ENCODE measurements at places on chromosomes 7 and 10.

DNA sequence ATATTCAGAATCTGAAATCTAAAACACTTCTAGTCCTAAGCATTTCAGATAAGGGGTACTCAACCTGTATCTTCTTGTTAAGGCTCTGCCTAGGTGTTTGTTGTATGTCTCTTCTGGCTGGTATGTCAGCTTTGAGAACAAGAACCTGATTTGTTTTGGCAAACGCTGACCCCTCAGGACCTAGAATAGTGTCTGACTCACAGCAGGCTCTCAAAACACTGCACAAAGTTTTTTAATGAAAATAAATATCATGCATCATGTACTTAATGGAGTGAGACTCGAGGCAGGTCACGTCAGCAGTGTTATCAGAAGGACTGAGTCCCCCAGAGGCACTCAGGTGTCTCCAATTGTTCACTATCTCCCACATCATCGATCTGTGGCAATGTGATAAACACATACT is 99.1 kb downstream of the GLI3 start:
- no peak for DNase-seq

- no peak for DNase-seq
Observed at GRCh38 chr10:71865561-71866041, 14.6 kb upstream of the PSAP start.

- DNase-seq = no peak
Observed at GRCh38 chr10:77927402-77928246, 1.1 kb upstream of the DLG5 start.

DNA sequence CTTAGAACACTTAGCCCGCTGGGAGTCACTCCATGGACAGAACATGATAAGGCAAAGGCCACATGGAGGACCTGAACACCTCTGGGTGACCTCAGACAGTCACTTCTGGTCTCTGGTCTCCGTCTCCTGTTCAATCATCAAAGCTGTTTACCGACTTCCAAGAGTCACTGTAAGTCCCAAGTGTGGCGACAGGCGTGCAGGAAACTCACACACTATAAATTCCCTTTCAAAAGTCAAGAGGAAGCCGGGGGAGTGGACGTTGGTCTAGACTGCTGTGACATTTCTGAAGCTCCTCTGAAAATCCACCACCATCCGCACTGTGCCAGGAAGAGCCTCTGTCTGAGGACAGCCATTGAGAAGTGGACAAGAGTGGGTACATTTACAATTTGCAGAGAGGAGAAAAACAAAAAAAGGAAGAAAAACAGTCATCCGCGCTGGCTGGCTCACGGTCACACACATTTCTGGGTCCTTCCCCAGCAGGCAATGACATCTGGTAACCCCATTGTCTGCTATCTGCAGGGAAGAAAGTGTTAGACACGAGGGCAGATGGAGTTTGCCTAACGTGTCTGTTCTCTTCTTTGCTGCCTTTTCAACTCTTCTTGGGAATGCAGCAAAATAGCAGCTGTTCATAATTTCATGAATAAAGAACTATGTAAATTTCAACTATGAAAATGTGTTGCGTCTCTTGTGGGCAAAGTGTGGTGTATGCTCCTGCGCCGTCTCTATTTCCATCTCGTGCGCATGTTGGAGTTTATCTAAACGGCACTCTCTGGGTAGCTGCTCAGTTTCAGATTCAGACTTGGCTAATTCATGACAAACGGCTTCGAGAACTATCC is 32.9 kb upstream of the CUX1 start:
- no peak for DNase-seq

- no peak for DNase-seq
Observed at GRCh38 chr10:112024079-112024478, 159.5 kb downstream of the GPAM start.

- DNase-seq = no peak
Observed at GRCh38 chr10:28906011-28906411, 228.7 kb downstream of the BAMBI start.

GRCh38 chr10:90461437-90462155 is 396.2 kb downstream of the HTR7 start:
- no peak for DNase-seq

GRCh38 chr7:47743965-47744591 is 162.2 kb upstream of the TNS3 start:
- no peak for DNase-seq

GRCh38 chr10:132955479-132955878 is 13.1 kb upstream of the CFAP46 start:
- no peak for DNase-seq

- DNase-seq = no peak
Observed at GRCh38 chr7:149254181-149254858, 7.7 kb upstream of the ZNF783 start.

DNA sequence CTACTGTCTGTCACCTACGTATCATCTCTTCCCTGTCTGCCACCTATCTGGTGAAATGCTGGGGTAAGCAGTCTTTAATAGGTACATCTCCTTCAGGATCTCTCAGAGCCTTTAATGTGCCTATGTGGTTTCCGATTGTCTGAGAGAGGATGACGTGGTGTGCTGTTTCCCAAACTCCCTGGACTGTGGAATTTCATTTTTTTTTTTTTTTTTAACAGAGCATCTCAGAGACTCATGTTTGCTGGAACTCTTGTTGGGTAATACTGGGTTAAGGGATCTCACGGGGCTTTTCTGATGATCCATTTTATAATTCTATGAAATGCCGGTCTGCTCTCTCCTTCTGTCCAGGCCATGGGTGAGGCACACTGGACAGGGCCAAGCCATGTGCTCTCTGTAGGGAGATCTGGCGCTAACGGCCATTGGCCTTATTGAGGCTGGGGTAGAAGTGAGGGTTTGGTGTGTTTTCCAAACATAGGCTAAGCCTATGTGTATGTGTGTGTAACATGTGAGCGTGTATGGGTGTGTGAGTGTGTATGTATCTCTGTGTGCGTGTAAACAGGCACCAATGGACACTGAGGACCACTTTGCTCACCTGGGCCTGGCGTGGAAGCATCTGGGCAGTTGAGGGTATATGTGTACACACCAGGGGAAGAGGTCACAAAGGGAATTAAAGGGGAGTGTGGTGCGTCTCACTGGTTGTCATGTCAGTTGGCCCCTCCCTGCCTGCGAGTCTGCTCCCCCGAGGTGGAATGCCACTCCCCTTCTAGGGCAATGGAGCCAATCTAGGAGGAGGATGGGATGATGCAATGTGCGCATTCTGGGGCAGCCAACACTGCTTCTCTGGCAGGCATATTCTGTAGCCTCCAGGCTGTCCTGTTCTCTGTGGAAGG is 7.8 kb downstream of the ADRA2A start:
- no peak for DNase-seq

DNA sequence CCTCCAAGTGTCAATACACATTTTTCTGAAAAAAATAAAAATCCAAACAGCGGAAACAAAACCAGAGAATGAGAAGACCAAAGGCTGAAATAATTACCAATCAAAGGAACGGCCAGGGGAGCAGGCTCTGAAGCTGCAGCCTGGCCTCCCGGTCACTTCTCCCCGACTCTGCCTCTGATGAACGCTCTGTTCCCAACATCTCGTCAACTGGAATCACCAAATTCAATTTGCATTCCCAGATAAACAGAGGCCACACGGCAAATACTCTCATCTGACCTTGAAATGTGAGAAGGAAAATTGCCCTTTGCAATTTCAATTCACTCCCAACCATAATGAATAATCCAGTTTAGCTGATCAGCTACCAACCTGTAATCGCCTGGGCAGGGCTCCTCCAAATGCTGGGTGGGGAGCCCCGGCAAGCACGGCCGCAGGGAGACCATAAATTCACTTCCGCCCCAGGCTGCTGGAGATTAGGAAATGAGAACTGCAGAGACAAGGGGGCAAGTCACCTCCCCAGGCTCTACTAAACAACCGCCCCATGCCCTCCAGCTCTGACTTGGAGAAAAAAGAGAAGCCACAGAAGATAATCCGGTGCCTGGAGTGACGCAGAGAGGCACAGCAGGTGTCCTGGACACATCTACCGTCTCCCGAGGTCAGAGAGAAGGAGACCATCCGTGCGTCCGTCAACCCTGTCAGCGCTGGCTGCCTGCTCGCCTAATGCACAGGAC is 153.2 kb downstream of the MAD1L1 start:
- DNase-seq = no peak

DNA sequence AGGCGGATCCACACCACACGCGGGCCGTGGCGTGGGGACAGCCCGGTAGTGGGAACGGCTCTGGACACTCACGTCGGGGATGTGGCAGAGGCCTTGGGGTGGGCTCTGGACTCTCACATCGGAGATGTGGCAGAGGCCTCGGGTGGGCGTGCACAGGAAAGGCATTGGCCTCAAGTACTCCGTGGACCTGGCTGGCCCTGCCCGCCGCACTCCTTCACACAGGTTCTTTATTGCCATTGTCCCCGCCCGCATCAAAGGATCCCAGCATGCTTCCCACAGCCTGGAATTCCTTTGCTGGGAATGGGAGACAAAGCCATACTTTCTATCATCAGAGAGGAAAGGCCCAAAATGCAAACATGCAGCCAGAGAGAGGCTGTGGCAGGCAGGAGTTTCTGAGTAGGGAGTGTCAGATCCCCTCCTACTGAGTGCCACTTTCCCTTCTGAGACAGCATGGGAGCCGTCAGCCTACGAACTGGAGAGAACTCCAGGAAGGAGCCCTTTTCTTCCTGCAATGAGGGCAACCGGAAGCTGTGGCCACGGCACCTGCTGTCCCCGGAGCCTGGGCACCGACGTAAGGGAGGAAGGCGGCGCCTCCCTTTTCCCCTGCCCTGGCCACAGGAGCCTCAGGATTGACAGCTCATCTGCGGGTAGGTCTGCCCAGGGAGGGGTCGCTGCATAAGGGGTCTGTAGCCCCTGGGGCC is 51.5 kb downstream of the RBM17 start:
- no peak for DNase-seq

- no peak for DNase-seq
Observed at GRCh38 chr10:99520040-99520846, 12.5 kb upstream of the NKX2-3 start.

DNA sequence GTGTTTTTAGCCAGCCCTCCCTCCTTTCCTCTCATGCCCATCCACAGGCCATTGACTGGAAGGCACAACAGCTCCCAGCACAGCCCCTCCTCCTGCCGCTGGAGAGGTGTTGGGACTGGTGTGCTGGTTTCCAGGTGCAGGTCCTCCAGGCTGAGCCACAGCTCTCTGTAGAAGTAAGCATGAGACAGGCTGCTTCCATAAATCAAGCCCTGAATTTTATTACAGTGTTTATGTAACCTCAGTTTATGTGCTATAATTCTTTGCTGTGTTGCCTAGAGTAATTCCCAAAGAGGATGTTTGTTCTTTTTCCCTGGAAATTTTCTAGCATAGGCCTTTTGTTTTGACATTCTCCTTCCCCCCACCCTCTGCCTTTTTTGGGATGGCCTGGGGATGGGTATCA is 445.8 kb downstream of the AUTS2 start:
- DNase-seq = no peak

GRCh38 chr7:151138153-151138851 is 29.2 kb downstream of the GBX1 start:
- no peak for DNase-seq

- DNase-seq = no peak
Observed at GRCh38 chr10:68566955-68567354, 6.8 kb downstream of the TET1 start.

- DNase-seq = no peak
Observed at GRCh38 chr7:105278973-105279687, 109.6 kb downstream of the SRPK2 start.

GRCh38 chr7:49715486-49715885 is 58.0 kb upstream of the VWC2 start:
- DNase-seq = no peak

DNA sequence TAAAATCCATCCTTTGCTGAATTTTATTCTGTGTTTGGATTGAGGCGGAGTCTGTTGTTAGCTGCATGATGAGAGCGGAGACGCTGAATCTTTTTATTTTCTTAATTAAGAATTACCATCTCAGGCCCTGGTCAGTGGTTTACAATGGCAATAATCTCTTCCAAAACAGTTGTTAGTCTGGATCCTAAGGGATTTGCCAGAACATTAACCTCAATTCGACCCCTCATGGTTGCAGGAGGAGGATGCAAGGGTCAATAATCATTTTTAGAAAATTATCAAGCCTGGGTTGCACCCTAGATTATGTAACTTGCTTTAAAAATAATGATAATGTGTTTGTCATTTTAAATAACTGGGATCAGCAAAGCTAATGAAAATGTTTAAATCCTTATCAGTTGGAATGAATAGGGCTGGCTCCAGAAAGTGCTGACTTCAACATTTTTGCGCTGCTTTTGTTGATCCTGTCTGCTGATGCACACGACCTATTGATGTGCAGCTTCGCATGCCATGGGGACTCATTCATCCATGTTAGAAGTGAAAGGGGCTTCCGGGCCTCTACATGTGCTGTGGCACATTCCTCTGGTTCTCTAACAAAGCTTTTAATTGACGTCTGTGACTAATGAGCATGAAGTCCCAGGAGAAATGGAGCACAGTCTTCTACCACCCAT is 80.7 kb upstream of the KIAA1217 start:
- DNase-seq = no peak

GRCh38 chr7:73994761-73995160 is 33.2 kb upstream of the ELN start:
- no peak for DNase-seq

GRCh38 chr7:108014215-108014614 is 11.3 kb upstream of the LAMB1 start:
- DNase-seq = no peak

- DNase-seq = no peak
Observed at GRCh38 chr10:132095403-132096113, 29.8 kb downstream of the JAKMIP3 start.

- no peak for DNase-seq
Observed at GRCh38 chr7:128168667-128169210, 72.3 kb upstream of the LEP start.

Measured in nucleus accumbens (tissue), 56 donors.